ENCODE measurements at places on chromosomes 3 and 15.

DNA sequence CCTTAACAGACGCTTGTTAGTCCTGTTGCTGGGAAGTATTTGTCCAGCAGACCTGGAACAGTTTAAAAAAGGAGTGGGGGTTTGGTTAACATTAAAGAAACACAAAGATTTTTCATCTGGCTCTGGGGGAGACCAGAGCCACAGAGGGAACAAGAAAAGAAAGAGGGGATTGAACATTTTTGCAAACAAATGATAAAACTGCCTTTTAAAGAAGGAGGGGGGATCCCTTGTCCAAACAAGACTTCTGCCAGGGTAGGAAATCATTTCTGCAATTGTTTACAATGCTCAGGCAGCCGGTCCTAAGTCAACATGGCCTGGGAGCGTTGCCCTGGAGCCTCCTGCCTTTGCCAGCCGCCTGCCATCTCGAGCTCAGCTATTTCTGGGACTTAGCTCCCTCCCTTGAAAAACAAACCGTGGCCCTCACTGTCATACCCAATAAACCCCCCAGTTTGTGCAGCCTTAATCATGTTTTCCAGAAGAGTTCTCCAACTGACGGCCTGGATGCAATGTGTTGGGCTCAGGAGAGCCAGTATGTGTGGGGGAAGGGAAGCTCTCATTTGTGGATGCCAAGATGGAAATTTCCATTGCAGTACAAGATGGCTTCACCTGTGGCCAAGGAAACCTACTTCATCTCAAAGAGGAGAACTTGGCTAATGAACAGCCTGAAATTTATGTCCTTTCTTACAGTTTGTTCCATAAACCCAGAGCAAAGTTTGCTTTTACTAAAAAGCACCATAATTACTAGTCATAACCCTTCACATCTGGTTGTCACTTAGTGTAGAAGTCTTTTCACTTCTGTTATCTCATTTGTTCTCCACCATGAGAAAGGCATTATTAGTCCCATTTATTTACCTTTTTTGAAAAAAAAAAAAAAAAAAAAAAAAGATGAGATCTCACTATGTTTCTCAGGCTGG, 75.9 kb upstream of the RNU6-1 start:
- no peak for DNase-seq

GRCh38 chr3:176789281-176789705, 408.0 kb downstream of the TBL1XR1 start:
- no peak for DNase-seq

GRCh38 chr3:149640976-149641728, 16.7 kb downstream of the WWTR1 start:
- no peak for DNase-seq

DNA sequence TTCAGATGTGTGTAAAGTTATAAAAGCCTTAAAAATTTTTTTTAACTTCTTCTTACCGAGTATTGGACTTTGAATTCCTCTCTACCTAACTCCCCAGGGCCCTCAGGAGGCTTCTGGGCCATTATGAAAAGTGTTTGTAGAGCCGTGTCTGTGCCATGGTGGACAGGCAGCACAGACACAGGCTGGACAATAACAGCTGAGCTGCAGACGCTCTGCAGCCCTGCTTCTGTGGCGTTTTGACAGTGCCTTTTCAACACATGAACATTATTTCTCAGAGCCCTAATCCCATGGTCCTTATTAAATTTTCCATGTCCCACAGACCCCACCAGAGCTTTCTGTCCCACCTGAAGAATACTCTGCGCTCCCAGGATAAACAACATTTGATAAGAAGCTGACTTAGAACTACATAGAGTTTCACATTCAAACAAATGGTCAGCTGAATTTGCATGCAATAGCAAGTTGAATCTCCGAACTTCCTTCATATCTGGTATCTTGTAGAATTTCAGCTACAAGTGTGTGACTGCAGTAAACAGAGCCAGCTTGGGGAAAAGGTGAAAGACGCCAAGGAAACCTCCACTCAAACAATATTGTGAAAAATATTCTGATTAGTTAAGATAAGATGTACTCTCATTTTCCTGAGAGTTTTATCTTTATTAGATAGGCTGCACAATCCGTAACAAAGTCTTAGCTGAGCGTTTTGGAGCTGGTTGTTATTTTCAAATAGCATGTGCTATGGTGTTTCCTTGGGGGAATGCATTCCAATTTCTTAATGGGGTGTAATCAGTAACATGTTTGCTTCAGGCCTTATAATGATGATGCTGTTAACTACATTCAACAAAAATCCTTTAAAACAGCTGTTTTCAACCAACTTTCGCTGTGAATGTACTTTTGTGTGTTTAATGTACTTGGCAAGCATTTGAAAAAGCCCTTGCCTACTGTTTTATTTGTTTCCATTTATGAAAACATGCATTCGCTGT, 378.2 kb downstream of the MECOM start:
- DNase-seq: no peak

DNA sequence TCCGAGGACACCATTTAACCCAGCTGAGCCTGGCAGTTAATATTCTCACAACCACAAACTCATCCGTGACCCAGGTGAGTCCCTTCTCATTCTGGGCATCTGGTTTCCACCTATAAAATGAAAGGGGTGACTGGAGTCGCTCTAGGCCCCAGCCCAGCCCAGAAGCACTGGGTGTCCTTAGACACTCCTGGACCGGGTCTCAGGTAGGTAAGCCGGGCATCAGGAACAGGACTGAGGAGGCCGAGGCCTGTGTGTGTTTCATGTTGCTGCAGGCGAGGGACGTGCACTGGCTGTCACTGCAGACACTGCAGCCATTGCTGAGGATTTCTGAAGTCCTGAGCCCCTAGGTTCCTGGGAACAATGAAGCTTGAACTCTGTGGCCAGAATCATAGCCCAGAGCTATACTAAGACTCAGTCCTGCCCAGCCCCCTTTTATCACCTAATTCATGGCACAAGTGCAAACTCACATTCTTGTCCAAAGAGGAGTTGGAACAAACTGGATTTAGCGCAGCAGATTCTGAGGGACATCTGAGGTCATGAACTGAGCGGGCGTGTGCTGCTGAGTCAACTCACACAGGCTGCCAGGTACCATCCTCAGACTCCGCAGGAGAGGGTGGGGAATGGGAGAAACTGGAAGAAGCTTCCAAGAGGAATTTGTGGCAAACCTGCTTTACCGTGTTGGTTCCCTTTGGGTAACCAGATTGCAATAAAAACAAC, 184.9 kb downstream of the FAM43A start:
- no peak for DNase-seq

- no peak for DNase-seq
Measured at GRCh38 chr3:190996181-190996775, 133.8 kb upstream of the GMNC start.
